ENCODE measurements at places on chromosomes 1 and 21. TPM values are rescaled to one million over a fixed set of nuclear protein-coding genes. Genes with fewer than 3 reads are reported as not detected.

The GFI1 gene
- total RNA-seq = not detected

The DIO1 gene
- not detected for total RNA-seq

The OR2L8 gene
- total RNA-seq = not detected

The NBPF6 gene
- total RNA-seq = not detected

The OR2T2 gene
- total RNA-seq = not detected

The SH2D1B gene
- not detected for total RNA-seq

The C4BPB gene
- 0.10 TPM for total RNA-seq

The FLG2 gene
- total RNA-seq = not detected

The F5 gene
- not detected for total RNA-seq

The AGTRAP gene
- total RNA-seq = 50.6 TPM

The DCST1 gene
- not detected for total RNA-seq

The FALEC gene
- not detected for total RNA-seq

The GNG4 gene
- total RNA-seq = not detected

The KLF17 gene
- not detected for total RNA-seq

The GCSAML gene
- total RNA-seq = not detected

The PRAMEF27 gene
- not detected for total RNA-seq

The LCE1B gene
- not detected for total RNA-seq

The CR1L gene
- not detected for total RNA-seq

The POGZ gene
- 36.6 TPM for total RNA-seq

The FBLIM1 gene
- total RNA-seq = 365 TPM

The LRRC71 gene
- 0.33 TPM for total RNA-seq

The SYPL2 gene
- total RNA-seq = not detected

The CD5L gene
- total RNA-seq = not detected

The CA14 gene
- total RNA-seq = not detected

The RNF187 gene
- 46.7 TPM for total RNA-seq

The PALMD gene
- 182 TPM for total RNA-seq

The TACSTD2 gene
- 23.8 TPM for total RNA-seq

The KCNK1 gene
- total RNA-seq = not detected

The OR6K3 gene
- total RNA-seq = 0.19 TPM

The GUCA2A gene
- not detected for total RNA-seq

The AMY1A gene
- total RNA-seq = not detected

The HCRTR1 gene
- total RNA-seq = 1.3 TPM

The SMAP2 gene
- 7.8 TPM for total RNA-seq

The TESK2 gene
- total RNA-seq = 2.2 TPM

The MYBPH gene
- not detected for total RNA-seq

The CNKSR1 gene
- total RNA-seq = not detected

The USP1 gene
- 17.6 TPM for total RNA-seq

The OR2T5 gene
- not detected for total RNA-seq

The RNF220 gene
- 64.2 TPM for total RNA-seq

The CFAP57 gene
- total RNA-seq = 0.10 TPM

The OR10Z1 gene
- not detected for total RNA-seq

The ALX3 gene
- total RNA-seq = not detected

The KIF26B gene
- total RNA-seq = 0.67 TPM

The SMCP gene
- total RNA-seq = not detected

The SPATA1 gene
- total RNA-seq = 1.1 TPM

The FLG gene
- total RNA-seq = not detected

The GREM2 gene
- not detected for total RNA-seq

The TMPRSS2 gene
- not detected for total RNA-seq

The TAS1R3 gene
- total RNA-seq = 0.38 TPM

The AKNAD1 gene
- total RNA-seq = not detected

The LAMB3 gene
- 3.8 TPM for total RNA-seq

The AADACL3 gene
- total RNA-seq = not detected

The CHIA gene
- total RNA-seq = not detected

The MNDA gene
- not detected for total RNA-seq

The LAPTM5 gene
- total RNA-seq = 46.6 TPM

The OR2T33 gene
- total RNA-seq = not detected

All from vein endothelial cell (primary cell).